ENCODE measurements at places on chromosomes 5 and 9. TPM values are rescaled to one million over a fixed set of nuclear protein-coding genes. Genes with fewer than 3 reads are reported as not detected.
A peak's percentile ranks its signal among the peaks of the same experiment; 100 is the strongest.

DNA sequence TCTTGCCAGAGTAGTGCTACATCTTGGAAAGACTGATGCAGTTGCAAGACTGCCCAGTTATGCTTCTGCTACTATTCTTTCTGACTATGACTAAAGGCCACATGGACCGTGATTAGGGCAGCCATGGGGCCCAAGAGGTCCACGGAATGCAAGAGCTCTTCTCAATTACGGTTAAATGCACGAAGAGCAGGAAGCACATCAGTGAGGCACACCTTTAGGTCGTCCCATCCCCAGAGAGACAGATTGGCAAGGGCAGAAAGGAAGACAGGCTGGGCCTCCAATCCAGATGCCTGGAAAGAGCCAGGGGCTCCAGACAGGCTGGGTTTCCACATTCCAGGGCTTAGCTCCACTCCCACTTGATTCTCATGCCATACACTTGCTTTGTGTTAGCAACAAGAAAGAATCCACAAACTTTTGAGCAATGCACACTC lies 132.3 kb upstream of the SLIT3 start:
- H3K4me3 ChIP-seq = no peak overlapping the region
- H3K4me1 ChIP-seq = no peaks in the 10 kb centered on the region
- H3K36me3 ChIP-seq = no peaks in the 10 kb centered on the region
- DNase-seq = no peak
- no peak overlapping the region for H3K27ac ChIP-seq

DNA sequence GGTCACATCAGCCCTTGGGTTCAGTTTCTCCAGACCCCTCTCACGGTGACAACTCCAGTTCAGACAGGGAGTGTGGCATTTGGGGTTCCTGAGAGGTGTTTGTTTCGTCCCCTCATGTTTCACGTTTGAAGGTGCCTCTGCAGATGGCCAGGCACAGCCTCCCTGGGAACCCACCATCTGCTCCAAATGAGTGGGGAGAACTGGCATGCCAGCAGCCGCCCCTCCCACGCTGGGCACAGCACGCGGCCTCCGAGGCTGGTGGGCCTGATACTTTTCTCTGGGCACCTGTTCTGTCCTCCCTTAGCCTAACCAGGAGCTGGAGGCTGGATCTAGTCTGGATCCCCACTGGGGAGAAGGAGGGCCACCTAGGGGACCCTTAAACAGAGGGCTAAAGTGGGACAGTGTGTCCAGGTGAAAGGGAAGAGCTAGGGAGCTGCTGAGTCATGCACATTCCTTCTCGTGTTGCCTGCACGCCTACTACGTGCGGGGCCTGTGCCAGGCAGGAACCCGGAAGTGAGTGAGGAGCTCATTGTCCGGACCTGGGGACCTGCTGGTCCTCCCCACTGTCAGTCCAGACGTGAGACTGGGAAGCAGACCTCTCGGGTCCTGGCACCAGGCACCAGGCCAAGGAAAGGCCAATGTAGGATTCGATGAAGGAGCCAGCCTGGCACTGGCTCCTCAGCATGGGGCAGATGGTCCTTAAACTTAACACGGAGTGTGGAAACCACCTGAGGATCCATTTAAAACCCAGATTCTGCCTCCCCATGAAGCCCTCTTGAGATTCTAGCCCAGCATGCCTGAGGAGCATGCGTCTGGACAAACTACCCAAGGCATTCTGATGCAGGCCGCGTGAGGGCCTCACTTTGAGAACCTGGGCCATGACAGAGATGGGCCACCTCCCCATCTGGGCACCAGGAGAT lies 11.7 kb downstream of the DNM1 start:
- no peaks in the 10 kb centered on the region for H3K27me3 ChIP-seq
- no peaks in the 10 kb centered on the region for H3K4me1 ChIP-seq
- H3K27ac ChIP-seq = no peak overlapping the region
- no peaks in the 10 kb centered on the region for H3K36me3 ChIP-seq
- no peak for DNase-seq

DNA sequence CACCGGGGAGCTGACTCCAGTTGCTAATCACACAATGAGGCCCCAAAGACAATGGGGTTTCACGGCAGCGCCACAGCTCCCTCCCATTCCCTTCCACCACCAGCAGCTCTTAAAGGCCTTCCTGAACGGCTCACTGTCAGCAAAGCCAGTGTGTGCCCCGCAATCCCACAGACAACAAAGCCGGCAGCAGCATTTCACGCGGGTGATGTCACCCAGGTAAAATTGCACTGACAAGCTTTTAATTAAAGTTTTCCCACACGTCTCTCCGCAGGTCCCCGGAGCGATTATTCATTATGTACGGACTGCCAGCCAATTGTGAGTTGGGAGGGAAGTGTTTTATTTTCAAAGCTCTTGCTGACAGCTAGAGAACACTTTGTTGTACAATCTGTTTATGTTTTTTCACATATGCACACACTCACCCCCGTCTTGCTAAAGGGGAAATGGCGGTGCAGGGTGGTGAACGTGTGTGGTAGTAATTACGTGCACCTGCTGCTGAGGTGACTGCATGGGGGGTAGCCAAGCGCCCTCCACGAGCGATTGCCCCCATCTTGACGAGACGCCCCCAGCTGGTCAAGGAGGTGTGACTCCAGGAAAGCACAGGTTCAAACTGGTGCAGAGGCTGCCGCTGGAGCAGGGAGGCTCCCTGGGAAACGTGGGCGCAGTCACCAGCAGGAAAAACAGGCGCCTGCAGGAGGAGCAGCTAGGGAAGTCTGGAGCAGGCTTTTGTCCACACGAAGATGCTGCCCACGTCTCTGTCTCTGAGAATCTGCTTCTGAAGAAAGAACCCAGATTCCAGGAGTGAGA lies 65.0 kb downstream of the IRX2 start:
- DNase-seq = no peak
- H3K4me1 ChIP-seq = no peaks in the 10 kb centered on the region
- no peaks in the 10 kb centered on the region for H3K36me3 ChIP-seq
- no peaks in the 10 kb centered on the region for H3K27me3 ChIP-seq

DNA sequence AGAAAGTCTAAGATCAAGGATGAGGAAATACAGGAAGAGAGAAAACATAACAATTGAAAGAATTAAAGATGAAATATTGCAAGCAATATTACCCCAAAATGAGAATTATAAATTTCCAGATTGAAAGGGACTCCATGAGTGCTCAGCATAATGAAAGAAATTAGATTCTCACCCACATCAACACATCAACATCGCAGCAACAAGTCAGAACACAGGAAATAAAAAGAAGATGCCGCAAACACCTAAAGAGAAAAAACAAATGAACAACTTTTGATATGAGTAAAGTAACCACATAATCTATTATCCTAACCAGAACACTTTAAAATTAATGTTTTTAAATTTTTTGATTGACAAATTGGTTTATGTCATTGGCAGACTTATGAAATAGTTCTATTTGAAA lies 318.3 kb upstream of the PTGER4 start:
- no peaks in the 10 kb centered on the region for H3K4me1 ChIP-seq
- no peak for DNase-seq
- H3K27ac ChIP-seq = no peak overlapping the region
- H3K4me3 ChIP-seq = no peak overlapping the region
- no peaks in the 10 kb centered on the region for H3K27me3 ChIP-seq

- H3K4me1 ChIP-seq = peaks cover 11% of the 10 kb centered on the region
- H3K27ac ChIP-seq = no peak overlapping the region
- H3K4me3 ChIP-seq = no peak overlapping the region
- H3K27me3 ChIP-seq = no peaks in the 10 kb centered on the region
Measured at GRCh38 chr9:70441622-70442021, 27.2 kb upstream of the KLF9 start.

GRCh38 chr5:72434781-72435437 lies 72.3 kb downstream of the ZNF366 start:
- H3K4me1 ChIP-seq = no peaks in the 10 kb centered on the region
- no peak for DNase-seq
- H3K4me3 ChIP-seq = no peak overlapping the region
- H3K27me3 ChIP-seq = no peaks in the 10 kb centered on the region
- H3K36me3 ChIP-seq = no peaks in the 10 kb centered on the region
- H3K27ac ChIP-seq = peak overlapping the region; percentile 66

The ANKRD18B gene
- total RNA-seq = 0.77 TPM

DNA sequence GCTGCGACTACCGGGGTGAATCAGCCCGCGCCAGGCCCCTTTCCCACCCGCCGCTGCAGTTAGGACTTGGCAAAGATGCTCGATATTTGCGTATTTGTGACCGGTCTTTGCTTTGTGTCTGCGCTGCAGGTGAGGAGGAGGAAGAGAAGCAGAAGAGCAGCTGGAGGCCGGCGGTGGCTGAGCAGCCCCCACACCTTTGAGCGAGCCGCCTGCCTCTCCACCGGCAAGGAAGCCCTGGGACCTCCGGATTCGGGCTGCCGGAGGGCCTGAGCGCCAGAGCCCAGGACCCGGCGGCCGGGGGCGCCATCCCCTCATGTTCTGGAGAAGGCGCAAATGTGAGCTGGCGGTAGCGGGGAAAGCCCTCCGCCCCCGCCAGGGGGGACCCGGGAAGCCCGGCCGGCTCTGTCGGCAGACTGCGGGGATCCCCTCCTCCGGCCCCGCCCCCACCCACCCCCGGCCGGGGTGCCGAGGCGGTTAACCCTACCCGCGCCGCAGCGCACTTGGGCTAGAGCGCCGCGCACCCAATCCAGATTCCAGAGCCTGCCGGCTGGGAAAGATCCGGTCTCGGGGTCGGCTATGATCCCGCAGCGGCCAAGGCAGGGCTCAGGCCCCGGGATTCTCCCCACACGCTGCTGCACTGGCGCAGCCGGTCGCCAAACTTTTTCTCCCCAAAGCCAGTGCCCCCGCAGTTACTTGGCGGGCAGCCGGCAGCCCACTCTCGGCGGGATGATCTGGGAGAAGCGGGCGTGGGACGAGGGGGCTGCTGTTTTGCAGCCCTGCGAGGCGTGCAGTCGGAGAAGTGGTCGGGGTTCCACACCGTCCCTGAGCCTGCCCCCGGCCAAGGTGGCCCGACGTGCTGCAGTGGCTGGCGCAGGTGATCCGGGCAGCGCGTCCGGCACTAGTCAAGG lies 800 bp upstream of the KCNN2 start:
- H3K4me3 ChIP-seq = peak overlapping the region; percentile 77
- H3K36me3 ChIP-seq = no peaks in the 10 kb centered on the region
- peaks cover 34% of the 10 kb centered on the region for H3K27me3 ChIP-seq
- peak; percentile 54 for DNase-seq
- no peaks in the 10 kb centered on the region for H3K4me1 ChIP-seq
- no peak overlapping the region for H3K27ac ChIP-seq

The HACD4 gene
- 15.2 TPM for total RNA-seq

The PCDHGC5 gene
- total RNA-seq = 5.1 TPM

DNA sequence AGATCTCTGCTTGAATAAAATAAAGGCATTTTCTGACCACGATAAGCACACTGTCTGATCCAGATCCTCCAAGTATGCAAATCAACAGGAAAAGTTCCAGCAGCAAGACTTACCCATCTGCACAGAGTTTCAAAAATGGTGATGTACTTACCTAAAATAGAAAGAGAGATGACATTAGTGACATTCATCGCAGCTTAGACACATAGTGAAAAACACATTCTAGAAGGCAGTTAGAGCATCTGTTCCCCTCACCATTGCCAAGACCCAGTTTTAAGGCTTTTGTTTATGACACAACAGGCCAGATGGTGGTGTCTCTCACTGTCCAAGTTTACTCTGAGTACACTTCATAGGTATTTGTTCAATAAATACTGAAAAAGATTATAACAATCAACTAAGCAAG lies 207.7 kb downstream of the PDE4D start:
- peaks cover 6% of the 10 kb centered on the region for H3K4me1 ChIP-seq
- no peak overlapping the region for H3K27ac ChIP-seq
- H3K27me3 ChIP-seq = no peaks in the 10 kb centered on the region
- H3K4me3 ChIP-seq = no peak overlapping the region

DNA sequence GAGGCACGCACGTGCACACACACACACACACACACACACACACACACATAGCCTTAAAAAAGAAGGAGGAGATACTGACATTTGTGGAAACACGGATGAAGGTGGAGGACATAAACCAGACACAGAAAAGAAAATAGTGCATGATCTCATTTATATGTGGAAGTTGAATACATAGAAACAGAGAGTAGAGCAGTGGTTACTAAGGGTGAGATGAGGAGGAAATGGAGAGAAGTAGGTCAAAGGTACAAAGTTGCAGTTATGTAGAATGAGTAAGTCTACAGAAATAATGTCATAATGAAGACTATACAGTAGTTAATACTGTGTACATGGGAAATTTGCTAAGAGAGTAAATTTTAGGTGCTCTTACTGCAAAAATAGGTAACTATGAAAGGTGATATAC lies 412.2 kb upstream of the CDH9 start:
- no peaks in the 10 kb centered on the region for H3K27me3 ChIP-seq
- H3K36me3 ChIP-seq = no peaks in the 10 kb centered on the region
- H3K4me3 ChIP-seq = no peak overlapping the region
- H3K4me1 ChIP-seq = no peaks in the 10 kb centered on the region
- H3K27ac ChIP-seq = no peak overlapping the region

DNA sequence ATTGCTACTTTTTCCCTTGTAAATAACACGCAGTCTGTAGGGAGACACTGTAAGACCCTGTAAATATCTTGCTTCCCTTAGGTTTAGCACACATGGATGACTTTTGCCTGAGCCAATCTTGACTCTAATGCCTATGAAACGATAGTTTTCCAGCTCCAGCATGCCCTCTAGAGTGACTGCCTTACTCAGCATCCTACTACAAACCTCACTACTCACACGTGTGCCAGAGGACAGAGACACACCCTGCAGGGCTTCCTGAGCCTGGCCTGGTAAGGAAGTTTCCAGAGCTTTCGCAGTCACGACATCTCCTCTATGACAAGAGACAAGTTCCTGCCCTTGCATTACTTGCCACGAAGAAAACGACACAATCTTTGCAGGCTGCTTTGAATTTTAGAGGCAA lies 138.1 kb downstream of the ATPSCKMT start:
- DNase-seq = peak; percentile 20
- no peaks in the 10 kb centered on the region for H3K27me3 ChIP-seq
- no peak overlapping the region for H3K4me3 ChIP-seq
- no peaks in the 10 kb centered on the region for H3K36me3 ChIP-seq
- no peaks in the 10 kb centered on the region for H3K4me1 ChIP-seq

The PCDHGA3 gene
- total RNA-seq = 5.1 TPM

GRCh38 chr9:126781186-126782052 lies 23.4 kb upstream of the ZBTB43 start:
- no peaks in the 10 kb centered on the region for H3K36me3 ChIP-seq
- H3K27me3 ChIP-seq = peaks cover 2% of the 10 kb centered on the region
- peak; percentile 90 for DNase-seq
- H3K4me1 ChIP-seq = no peaks in the 10 kb centered on the region
- H3K4me3 ChIP-seq = no peak overlapping the region
- no peak overlapping the region for H3K27ac ChIP-seq
